Activated B cell treated with CpG ODN at 0.5 μM for 24 hours (primary cell): ENCODE measurements at places on chromosomes 12 and 14. TPM values are rescaled to one million over a fixed set of nuclear protein-coding genes. Genes with fewer than 3 reads are reported as not detected.

- peak overlapping the region; percentile 76 for H3K27ac ChIP-seq
- H3K27me3 ChIP-seq: no peaks in the 10 kb centered on the region
- H3K4me1 ChIP-seq: peaks cover 64% of the 10 kb centered on the region
- H3K36me3 ChIP-seq: peaks cover 4% of the 10 kb centered on the region
Observed at GRCh38 chr12:24360057-24360456, 410.6 kb upstream of the SOX5 start.

DNA sequence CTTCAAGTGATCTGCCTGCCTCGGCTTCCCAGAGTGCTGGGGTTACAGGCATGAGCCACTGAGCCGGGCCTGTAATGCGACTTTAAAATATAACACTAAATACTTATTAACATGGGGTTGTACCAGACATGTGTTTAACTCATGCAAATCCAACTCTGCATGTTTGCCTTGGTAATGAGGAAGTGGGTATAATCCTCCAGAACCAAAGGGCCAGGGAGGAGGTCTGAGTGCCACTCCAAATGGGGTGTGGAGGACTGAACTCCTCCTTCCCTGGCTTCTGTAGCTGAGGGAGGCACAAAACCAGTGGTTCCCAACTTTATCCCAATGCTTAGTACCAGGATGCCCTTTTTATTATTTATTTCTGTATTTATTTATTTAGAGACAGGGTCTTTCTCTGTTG is 61.6 kb upstream of the MED13L start:
- H3K27me3 ChIP-seq: no peaks in the 10 kb centered on the region
- no peak overlapping the region for H3K4me3 ChIP-seq
- H3K36me3 ChIP-seq: no peaks in the 10 kb centered on the region
- H3K27ac ChIP-seq: no peak overlapping the region
- DNase-seq: no peak

DNA sequence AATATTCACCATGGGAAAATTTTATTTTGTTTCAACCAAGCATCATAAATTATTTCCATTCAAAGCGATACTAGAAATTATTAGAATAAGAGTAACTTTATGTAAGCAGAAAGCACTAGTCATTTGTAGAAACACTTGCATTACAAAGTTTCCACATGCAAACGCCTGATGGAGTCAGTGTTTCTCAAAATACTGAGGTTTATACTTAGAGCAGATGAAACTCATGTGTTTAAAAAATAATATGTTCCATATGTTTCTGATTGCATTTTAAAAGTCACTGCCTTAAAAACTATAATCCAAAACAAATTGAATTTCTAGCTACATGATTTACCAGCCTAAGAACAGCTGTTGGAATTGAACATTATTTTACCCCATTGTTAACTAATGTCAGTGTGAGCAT is 1246.4 kb downstream of the SLC16A7 start:
- no peaks in the 10 kb centered on the region for H3K27me3 ChIP-seq
- H3K36me3 ChIP-seq: no peaks in the 10 kb centered on the region
- no peaks in the 10 kb centered on the region for H3K4me1 ChIP-seq

DNA sequence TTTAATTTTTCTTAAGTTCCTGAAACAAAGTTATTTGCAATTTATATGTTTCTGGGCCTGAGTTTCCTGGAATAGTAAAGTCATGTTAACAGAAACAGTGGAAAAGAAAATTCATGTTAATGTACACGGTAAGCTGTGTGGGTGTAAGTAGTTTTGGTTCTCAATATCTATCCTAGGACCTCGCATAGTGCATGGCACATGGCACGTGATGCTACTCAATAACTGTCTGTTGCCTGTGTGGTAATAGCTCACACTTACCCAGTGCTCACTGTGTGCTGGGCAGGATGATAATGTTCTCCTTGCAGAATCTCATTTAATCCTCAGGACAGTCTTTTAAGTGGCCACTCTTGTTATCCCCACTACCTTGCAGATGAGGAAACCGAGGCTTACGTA is 100.7 kb downstream of the DUSP16 start:
- DNase-seq: no peak
- peaks cover 5% of the 10 kb centered on the region for H3K4me1 ChIP-seq
- no peak overlapping the region for H3K27ac ChIP-seq
- no peak overlapping the region for H3K4me3 ChIP-seq
- peaks cover 37% of the 10 kb centered on the region for H3K36me3 ChIP-seq

- no peak overlapping the region for H3K4me3 ChIP-seq
- no peak for DNase-seq
- peaks cover 16% of the 10 kb centered on the region for H3K4me1 ChIP-seq
Observed at GRCh38 chr14:60211153-60211552, 37.9 kb upstream of the PPM1A start.

DNA sequence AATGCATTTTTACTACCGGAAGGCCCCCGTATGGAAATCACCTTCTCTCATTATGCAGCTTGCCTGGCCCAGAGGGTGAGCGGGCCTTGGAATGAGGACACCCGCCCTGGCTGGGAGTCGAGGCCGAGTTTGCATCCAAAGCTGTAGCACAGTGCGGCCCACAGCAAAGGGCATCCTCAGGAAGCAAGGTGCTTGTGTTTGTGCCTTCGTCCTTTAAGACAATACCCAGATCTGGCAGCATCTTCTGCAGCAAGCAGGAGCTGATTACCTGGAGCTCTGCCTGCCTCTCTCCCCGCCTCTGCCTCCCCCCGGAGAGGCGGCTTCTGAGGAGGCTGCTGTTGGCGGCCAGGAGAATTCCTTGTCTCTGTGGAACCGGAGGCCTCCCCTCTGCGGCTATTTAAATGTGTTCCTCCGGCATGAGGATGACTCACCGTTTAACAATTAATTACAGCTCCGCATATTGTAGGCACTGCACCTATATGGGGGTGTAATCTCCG is 145.3 kb downstream of the CACNA1C start:
- H3K27ac ChIP-seq: no peak overlapping the region
- no peaks in the 10 kb centered on the region for H3K36me3 ChIP-seq
- peaks cover 3% of the 10 kb centered on the region for H3K27me3 ChIP-seq

CYP46A1 gene
- 0.07 TPM in 1 of 2 replicates, not detected in the other for total RNA-seq

DNA sequence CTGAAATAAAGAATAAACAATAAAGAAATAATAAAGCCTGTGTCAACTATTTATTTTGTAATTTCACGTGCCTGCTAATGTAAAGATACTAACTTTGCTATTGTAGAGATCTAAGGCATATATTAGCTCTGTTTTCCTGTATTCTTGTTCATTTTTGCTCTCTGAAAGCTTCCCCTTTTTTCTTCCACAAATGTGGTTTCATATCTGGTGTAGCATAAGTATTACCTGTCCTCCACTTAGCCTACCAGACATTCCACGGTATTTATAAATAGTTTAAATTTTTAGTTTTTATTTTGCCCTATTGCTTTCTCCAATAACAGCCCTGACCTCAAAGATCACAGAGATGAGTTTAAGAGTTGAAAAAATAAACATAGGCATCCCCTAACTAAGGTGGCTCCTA is 92.6 kb upstream of the ATP2B1 start:
- H3K27me3 ChIP-seq: no peaks in the 10 kb centered on the region
- no peak overlapping the region for H3K4me3 ChIP-seq
- peak overlapping the region; percentile 2 for H3K27ac ChIP-seq
- H3K36me3 ChIP-seq: no peaks in the 10 kb centered on the region

- no peaks in the 10 kb centered on the region for H3K4me1 ChIP-seq
- DNase-seq: no peak
Observed at GRCh38 chr12:78964521-78964920, 99.9 kb downstream of the SYT1 start.

CCDC197 gene
- total RNA-seq: not detected in 2 replicates

DNA sequence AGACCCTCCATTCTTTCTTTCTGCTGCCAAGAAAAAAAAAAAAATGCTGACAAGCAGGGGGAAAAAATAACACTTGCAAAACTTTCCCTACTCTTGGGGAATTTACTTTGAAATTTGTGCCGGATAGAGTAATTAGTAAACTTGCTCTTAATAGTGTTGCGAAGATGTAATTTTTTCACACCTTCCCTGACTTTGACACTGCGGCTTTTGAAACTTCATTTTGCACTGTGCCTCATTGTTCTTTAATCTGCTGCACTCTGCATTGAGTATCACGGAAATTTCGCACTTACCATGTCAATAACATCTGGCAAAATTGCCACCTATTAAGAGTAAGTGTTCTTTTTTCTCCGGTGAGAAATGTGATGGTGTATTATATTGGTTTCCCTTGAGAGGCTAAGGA is 596.1 kb downstream of the VRK1 start:
- no peaks in the 10 kb centered on the region for H3K4me1 ChIP-seq
- no peak overlapping the region for H3K27ac ChIP-seq
- DNase-seq: no peak

LPAR5 gene
- 27.7 and 30.4 TPM in 2 replicates for total RNA-seq
